ENCODE measurements at places on chromosomes 2 and 18.

DNA sequence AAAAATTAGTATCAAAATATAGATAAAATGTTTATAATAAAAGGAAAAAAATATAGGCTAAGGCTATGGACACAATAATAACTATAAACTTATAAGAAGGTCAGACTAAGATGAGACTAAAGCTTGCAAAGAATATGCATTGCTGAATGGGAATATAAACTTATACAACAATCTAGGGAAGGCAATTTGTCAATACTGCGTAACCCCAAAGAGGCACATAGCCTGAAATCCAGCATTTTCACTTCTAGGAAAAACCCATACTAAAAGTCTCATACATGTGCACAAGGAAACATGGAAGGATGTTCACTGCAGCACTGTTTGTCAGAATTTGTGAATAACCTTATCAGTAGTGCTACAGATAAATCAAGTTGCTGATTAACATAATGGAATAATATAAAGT is 45.5 kb downstream of the FANCL start:
- peak; percentile 38 for DNase-seq

DNA sequence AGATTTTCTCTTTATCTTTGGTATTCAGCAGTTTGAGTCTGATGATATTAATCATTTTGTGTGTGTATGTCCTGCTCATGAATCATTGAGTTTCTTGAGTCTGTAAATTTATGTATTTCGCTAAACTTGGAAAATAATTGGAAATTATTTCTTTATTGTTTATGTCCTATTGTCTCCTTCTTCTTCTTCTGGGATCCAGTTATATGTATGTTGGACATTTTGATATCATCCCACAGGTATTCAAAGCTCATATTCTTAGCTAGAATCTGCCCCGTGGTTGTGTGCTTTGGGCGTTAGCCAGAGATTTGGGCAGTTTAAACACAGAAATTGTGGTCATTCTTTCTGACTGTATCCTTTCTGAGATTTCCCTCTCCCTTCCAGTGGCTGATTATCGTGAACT is 243.0 kb upstream of the SPRED2 start:
- no peak for DNase-seq

DNA sequence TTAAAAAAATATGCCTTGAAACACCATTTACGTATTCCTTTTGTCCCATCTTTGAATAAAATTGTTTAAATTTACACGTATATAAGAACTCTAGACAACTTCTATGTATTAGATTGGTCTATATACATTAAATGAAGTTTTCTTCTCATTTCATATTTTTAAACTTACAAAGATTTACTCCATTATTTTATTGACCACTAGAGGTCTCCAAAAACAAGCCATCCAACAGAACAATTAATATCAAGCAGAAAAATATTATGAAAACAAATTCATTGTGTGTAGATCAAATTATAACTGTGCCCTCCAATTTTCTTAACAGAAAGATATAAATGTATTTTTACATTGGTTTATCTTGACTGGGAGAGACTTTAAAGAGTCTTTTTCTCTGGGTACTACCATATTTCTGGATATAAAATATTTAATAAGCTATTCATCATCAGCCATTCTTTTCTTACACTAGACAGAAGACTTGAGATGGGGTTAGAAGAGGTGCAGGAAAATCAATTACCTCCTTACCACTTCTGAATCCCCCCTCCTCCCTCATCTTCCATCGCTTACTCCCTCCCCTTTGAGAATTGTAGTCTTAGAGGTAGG is 66.5 kb downstream of the DPP4 start:
- no peak for DNase-seq

DNA sequence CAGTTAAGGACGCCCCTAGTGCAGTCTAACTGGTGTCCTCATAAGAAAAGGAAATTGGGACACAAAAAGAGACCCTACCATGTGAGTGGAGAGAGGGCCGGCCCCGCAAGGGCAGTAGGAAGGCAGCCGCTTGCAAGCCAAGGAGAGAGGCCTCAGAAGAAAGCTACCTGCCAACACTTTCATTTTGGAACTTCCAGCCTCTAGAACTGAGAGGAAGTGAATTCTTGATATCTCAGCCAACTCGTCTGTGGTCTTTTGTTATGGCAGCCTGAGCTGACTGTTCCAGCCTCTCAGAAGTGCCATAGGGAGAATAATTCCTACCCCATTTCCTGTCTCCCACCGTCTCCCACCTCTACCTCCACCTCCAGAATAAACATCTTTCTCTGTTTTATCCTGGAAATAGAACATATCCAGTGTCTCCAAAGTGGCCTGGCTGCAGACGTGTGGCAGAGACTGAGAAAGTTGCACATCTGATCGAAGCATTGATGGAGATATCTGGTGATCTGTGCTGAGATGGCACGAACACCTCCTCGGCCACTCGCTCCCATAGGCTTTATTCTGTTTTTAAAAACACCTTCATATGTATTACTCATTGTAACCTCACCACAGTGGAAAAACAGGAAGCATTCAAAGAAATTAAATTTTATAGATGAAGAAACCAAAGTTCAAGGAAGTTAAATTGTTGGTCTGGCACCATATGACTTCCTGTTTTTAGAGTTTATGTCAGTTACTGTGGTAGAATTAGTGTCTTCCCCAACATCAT is 39.5 kb upstream of the MARCO start:
- DNase-seq: no peak

GRCh38 chr2:46519265-46519664 is 39.9 kb downstream of the TMEM247 start:
- DNase-seq: no peak

DNA sequence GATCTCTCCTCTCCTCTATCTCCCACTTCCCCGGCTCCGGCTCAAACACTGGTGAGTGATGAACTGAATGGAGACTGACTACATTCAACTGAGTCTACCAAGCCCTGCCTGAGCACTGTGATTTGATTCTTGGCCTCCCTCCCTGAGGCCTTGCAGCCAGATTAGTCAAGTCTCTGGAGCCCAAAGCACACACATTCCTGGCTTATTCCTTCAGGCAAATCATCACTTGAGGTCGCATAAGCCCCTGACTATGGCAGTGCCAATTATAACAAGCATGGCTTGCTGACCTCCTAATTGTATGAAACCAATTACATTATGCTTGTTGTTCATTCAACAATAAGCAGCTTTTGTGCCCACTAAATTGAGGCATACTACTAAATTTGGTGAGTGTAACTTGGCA is 34.6 kb downstream of the EFEMP1 start:
- no peak for DNase-seq

DNA sequence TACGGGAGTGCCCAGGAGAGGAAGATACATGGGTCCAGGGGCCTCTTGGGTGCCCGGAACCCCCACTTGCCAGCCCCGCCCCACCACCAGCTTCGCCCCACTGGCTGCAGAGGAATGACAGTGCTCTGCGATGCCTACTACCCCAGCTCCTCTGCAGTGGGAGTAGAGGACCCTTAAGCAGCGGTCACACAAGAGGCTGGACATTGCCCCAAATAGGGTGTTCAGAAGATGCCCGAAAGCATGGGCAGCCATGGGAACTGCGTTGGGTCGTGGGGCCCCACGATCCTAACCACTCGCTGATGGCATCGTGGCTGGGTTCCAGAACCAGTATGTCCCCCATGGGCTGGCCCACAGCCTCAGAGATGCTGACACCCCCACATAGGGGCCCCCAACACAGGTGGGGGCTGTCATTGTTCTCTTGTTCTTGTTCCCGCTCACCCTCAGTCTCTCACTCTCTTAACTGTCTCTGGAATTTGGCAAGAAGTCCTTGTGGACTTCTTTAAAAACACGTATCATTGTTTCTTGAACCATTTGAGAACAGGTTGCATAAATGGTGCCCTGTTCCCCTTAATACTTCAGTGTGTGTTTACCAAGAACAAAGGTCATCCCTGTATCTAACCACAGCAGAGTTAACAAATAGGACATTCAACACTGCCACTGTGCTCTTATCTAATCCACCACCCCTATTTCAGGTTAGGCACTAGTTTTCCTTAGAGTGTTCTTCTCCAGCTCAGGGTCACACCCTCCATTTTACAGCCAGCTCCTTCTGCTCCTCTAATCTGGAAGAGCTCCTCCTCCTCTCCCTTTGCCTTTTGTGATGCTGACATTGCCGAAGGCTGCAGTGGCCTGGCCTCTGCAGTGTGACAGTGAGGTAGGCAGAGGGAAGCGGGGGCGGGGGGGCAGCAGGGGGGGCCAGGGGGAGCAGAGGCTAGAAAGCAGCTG is 76.3 kb downstream of the STPG4 start:
- DNase-seq: no peak

DNA sequence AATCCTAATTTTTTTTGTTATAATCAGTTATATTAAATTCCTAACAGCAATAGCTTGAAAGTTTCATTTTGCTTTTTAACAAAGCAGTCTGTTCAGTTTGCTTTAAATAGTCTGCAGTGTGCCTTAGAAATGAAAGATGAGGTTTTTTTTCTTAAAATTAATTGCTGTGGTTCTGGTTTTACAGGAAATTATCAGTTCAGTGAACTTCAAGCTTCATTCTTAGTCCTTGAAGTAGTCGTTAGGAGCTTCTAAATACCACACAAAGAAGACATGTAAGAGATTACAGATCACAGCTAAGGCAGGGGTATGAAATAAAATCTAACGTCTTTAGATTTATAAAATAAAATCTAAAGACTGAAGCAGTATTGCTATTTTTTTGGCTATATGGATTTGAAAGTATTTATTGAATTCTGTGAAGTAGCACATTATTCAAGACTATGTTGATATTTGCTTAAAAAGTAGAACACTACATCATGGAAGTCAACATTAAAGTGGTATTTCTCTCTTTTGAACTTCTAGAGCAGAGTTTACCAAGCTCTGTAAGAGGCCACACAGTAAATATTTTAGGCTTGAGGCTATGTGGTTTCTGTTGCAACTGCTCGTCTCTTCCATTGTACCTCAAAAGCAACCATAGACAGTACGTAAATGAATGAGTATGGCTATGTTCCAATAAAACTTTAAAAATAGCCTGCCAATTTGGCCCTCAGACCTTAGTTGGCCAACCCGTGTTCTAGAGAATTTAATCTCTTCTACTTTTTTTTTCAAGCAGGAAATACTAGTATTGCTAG is 81.5 kb upstream of the STON1 start:
- peak; percentile 89 for DNase-seq

GRCh38 chr2:22253171-22253570 is 1129.4 kb downstream of the TDRD15 start:
- DNase-seq: no peak

- DNase-seq: no peak
These were observed 18.3 kb upstream of the KIF3C start for GRCh38 chr2:26000561-26001082.

GRCh38 chr18:1604751-1605150 is 700.1 kb downstream of the ADCYAP1 start:
- no peak for DNase-seq

DNA sequence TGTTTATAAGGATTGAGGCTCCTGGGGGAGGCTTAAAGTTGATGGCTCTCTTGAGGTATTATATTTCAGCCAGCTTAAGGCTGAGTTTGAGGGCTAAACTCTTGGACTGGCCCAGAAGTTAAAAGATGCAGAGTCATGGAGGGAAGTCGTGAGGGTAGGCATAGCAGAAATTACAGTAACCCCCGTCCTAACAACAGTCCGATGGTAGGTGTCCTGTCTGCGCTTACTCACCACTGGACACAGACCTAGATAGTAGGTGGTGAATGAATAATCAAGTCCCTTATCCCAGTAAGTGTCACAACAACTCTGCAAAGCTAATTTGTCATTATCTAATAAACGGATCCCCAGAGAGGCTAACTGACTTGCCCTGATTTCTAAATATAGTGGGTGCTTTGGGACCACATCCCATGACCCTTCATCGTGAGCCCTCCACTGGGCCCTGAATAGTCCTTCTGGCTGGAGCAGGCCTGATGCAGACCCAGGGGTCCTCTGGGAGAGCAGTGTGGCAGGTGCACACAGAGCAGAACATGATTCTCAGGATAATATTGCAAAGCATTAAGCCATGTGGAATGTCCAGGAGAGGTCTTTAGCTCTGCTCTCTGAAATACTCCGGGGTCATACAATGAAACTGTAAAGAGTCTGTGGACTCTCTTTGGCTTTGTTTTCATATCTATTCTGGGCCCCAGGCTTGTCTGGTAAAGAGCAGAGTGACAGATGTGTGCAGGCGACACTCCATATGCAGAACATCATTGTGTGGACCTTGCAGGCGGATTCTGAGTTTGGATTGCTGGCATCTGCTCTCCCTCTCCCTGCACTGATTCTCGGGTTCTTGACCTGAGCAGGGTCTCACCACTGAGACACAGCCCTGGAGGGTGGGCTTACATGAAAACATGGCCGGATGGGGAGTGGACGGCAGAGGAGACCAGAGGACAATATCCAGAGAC is 98.1 kb downstream of the RNF144A start:
- DNase-seq: no peak

Measured in fibroblast of villous mesenchyme (primary cell).